ENCODE measurements at places on chromosomes 1 and 21.

DNA sequence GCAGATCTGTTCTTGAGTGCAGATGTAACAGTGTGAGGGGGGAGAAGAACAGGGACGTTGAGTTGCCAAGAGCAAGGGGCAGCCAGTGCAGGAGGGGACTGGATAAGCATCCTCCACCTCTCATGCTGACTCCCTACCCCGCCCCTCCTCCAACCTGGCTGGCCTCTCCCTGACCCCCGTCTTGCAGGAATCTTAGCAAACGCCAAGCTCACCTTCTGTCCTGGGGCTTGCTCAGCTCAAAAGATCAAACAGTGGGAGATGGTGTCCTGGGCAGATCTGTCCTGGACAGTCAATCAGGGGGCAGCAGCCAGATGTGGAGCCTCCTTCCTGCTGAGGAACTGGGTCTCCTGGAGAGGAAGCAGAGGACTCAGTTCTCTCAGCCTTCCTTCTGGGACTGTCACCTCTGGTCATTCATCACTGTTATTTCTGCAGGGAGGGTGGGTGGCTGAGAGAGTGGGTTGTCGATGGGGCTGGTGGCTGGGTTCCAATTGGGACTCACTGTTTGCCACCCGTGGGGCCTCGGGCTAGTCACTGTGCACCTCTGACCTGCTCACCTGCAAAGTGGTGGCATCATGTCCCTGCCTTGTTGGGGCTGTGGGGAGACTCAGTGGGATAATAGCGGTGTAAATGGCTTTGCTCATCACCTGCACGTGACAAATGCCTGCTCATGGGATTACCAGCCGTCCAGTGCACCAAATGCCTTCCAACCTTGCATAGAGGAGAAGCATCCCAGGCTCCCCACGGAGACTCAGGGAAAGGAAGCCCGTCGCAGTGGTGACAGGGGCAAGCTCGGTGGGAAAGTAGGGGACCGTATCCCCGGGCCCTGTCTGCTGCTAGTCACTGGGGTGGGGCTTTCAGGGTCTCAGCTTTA is 154.4 kb downstream of the PTPRU start:
- DNase-seq = no peak

DNA sequence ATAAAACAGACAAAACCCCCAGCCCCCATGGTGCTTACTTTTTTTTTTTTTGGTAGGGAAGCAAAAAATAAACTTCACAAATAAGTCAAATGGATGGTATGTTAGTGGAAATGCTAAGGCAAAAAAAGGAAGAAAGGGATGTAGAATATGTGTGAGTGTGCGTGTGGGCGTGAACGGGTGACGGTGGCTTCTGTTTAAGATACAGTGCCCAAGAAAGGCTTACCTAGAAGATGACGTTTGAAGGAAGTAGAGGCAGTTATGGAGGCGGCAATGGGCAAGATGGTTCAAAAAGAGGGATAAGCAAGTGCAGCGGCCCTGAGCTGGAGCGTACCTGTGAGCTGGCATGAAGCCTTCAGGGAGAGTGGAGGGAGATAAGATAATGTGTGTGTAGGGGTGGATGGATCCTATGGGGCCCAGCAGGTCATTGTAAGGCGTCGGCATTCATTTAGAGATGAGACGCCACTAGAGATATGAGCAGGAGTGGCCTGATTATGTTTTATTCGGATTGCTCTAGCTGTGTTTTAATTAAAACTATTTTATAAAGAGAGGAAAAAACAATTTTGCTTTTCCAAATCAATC is 19.9 kb downstream of the LEPR start:
- DNase-seq = no peak

- DNase-seq = no peak
Measured at GRCh38 chr1:17949511-17949910, 158.1 kb upstream of the IGSF21 start.

DNA sequence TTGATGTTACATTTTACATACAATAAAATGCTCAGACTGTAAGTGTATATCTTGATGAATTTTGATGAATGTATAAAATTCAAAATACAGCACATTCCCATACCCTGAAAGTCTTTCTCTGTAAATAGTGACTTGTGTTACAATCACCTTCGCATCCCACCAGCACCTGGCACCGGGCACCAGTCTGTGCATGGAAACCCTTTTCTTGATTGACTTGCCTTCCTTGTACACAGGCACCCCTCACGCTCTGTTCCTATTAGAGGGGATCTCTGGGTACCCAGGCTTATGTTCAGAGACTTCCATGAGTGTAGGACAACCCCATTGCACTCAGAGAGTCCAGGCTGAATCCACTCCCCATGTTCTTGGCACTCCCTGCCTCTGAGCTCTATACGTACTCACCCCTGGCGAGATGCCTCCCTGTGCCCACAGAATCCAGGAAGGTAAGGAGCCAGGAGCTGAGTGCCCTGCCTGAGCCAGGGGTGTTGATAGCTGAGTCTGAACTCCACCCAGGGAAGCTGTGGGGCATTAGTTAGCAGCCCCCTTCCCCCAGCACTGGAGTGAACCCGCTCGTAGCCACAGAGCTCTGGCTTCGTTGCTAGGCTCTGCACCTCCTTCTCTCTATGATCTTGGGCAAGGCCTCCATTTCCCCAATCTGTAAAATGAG is 22.5 kb upstream of the PKP1 start:
- DNase-seq = no peak
